HT1080 (cell line): ENCODE measurements at places on chromosomes 2 and 18. TPM values are rescaled to one million over a fixed set of nuclear protein-coding genes. Genes with fewer than 3 reads are reported as not detected.

Gene TCF23
- total RNA-seq: not detected in 2 replicates

DNA sequence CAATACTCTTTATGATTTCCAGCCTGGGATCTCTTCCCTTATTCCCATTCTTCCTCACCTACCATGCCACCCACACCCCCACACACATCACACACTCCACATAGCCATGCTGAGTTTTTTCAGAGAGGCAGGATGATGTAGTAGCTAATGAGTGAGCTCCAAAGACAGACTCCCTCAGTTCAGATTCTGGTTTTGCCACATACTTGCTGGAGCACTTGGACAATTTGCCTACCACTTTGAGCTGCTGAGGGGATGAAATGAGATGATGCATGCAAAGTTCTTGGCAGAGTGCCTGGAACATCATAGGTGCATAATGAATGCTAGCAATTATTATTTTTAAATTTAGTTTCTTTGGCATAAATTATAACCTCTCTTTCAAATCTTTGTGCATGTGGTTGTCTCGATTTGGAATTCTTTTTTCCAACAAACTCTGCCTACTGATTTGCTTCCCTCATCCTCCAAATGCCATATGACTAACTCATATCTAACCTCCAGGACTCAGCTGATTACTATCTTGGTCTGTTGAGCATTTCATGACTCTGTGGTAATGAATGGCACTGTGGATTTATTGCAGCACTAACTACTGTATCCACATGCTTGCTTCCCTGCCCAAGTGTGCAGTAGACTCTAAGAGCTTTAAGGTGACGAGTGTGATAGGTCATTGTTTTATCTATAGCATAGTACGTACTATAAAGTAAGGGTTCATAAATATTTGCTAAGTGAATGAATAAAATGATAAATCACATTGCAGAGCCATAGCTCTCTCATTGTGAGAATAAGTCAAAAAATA lies 99.1 kb downstream of the TACR1 start:
- peak; percentile 74 for DNase-seq

DNA sequence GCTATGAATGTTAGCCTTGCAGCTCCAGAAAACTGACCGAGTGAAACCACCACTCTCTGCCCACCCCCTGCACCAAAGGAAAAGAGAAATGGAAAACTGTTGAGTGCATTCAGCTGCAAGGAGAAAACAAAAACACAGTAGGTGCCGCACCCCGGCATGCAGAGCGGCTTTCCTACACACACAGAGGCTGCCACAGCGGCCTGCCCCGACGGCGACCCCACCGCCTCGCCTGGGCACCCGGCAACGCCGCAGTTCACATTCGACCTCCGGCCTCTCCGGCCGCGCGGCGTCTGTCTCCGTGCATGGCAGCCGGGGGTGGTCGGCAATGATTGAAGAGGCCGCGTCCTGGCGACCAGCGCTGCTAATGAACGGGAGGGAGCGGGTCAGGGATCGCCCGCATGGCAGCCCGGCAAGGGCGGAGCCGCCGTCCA lies 417.1 kb upstream of the SALL3 start:
- DNase-seq: no peak

- no peak for DNase-seq
These were observed 5.8 kb upstream of the MRO start for GRCh38 chr18:50825621-50826020.

DNA sequence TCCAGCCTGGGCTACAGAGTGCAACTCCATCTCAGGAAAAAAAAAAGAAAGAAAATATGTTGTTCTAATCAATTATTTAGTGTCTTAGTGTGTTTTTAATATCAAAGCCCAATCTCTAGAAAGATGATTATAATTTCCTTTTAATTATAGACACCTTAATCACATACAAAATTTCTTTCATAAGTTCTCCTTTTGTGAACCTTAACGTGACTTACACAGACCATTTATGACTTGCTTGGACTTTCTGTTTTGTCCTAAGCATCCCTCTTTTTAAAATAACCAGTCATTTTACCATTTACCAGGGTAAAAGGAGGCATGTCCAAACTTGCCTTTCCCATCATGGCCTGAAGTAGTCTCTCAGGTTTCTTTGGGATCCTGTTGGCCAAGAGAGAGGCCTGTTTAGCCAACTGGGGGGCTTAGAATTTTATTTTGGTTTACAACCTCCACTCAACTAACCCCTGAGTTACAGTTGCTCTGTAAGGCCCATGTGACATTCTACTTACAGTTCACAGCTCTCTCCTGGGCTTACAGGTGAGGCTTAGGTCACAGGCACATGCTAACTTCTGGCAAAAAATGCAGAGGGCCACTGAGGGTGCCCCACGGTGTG lies 23.9 kb upstream of the GPR155 start:
- peak; percentile 24 for DNase-seq

Gene BMP10
- total RNA-seq: not detected in 2 replicates

GRCh38 chr2:72115110-72116080 lies 32.3 kb downstream of the CYP26B1 start:
- DNase-seq: peak; percentile 98

DNA sequence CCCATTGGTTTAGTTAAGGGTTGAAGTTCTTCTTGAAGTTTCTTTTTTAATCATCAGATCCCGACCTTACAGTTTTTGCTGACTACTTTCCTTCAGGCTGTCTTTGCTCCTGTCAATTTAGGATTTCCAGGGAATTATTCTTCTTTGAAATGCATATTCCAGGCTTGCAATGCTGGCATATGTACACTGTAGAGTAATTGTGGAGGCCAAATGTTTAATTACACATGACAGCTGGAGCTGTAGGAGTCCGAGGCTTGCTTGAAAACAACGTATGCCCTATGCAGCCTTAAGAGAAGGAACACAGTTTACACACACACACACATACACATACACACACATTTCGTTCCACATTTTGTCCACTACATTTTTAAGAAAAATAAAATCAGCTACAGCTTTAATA lies 602.3 kb downstream of the TMEM182 start:
- DNase-seq: no peak

GRCh38 chr2:197204519-197205250 lies 105.9 kb downstream of the ANKRD44 start:
- DNase-seq: no peak

Gene RTP5
- not detected in 2 replicates for total RNA-seq

Gene SCYGR4
- not detected in 2 replicates for total RNA-seq
